Sigmoid colon (tissue), 7 donors: ENCODE measurements at places on chromosomes 1 and 21. TPM values are rescaled to one million over a fixed set of nuclear protein-coding genes. Genes with fewer than 3 reads are reported as not detected.

- H3K27ac ChIP-seq: peak overlapping the region; percentile 99
- H3K4me3 ChIP-seq: peak overlapping the region; percentile 96
- no peak for DNase-seq
- peaks cover 30% of the 10 kb centered on the region for H3K36me3 ChIP-seq
These were observed 1.2 kb downstream of the GAS5 start for GRCh38 chr1:173866413-173867115.

DNA sequence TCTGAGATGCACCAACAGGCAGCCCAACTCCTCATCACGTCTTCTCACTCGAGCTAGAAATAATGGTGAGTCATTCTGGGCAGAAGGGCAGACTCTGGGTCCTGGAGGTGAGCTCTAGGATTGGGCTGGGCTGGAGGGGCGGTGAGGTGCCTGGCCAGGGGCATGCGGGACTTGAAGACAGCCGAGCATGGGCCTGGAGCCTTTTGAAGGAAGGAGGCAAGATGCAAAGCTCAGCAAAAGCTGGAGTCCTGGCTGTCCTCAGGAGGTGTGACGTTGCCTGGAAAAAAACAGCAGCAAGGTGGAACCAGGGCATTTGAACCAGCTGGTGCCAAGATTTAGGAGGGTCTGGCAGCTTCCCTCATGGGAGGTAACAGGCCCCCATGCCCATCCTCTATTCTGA lies 712 bp downstream of the KCNA2 start:
- peaks cover 21% of the 10 kb centered on the region for H3K27me3 ChIP-seq
- peak overlapping the region; percentile 59 for H3K4me3 ChIP-seq
- no peak overlapping the region for H3K27ac ChIP-seq
- no peak for DNase-seq
- H3K4me1 ChIP-seq: peaks cover 24% of the 10 kb centered on the region
- H3K36me3 ChIP-seq: no peaks in the 10 kb centered on the region

GRCh38 chr1:119442756-119443155 lies 27.8 kb downstream of the HSD3B2 start:
- DNase-seq: no peak
- H3K27ac ChIP-seq: no peak overlapping the region
- H3K27me3 ChIP-seq: no peaks in the 10 kb centered on the region
- no peaks in the 10 kb centered on the region for H3K36me3 ChIP-seq
- H3K4me1 ChIP-seq: no peaks in the 10 kb centered on the region

- H3K27me3 ChIP-seq: no peaks in the 10 kb centered on the region
- H3K4me3 ChIP-seq: no peak overlapping the region
- no peaks in the 10 kb centered on the region for H3K4me1 ChIP-seq
- DNase-seq: no peak
These were observed 64.3 kb downstream of the ZNF281 start for GRCh38 chr1:200345520-200345919.

OR6K3 gene
- total RNA-seq: not detected

IFT25 gene
- 25.0 TPM for total RNA-seq

TACSTD2 gene
- total RNA-seq: 0.71 TPM
